ENCODE measurements at places on chromosomes 4 and X.

- no peak for DNase-seq
These were observed 96.7 kb upstream of the RAPGEF2 start for GRCh38 chr4:159006202-159006601.

DNA sequence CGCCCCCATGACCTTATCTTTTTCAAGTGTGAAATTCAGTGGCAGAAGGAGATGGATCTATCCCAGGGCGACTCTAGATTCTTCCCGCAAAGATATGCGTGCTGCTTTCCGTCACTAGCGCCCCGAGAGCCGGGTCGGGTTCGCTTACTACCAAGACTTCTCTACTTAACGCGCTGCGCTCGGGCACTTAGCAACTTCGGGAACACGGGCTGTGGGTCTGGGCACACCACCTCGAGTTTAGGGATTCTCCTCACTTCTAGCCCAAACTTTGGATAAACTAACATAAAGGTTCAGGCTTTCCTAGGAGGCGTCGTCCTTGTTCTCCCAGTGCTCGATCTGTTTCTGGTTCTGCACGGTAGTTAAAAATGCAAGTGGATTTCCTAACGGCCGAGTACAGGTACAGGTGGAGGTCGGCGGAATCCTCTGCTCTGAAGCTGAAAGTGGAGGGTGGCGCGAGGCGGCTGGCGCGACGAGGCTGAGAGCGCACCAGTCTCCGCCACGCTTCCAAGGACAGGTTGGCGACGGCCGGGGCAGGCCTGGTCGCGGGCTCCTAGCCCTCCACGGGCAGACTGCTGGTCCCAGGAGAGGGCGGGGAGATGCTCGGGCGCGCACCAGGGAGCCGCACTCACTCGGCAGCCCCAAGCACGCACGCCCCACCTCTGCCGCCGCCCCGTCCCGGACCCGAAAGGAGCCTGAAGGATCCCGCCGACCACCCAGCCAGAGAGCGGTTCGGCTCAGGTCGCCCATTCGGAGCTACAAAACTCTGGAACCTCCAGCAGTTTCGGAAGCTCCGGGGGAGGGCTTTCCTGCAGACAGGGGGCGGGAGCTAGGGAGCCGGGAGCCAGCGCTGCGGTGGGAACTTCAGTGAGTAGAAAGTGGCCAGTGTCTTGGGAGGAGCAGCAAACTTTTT, 100.8 kb upstream of the TENM3 start:
- DNase-seq: no peak

DNA sequence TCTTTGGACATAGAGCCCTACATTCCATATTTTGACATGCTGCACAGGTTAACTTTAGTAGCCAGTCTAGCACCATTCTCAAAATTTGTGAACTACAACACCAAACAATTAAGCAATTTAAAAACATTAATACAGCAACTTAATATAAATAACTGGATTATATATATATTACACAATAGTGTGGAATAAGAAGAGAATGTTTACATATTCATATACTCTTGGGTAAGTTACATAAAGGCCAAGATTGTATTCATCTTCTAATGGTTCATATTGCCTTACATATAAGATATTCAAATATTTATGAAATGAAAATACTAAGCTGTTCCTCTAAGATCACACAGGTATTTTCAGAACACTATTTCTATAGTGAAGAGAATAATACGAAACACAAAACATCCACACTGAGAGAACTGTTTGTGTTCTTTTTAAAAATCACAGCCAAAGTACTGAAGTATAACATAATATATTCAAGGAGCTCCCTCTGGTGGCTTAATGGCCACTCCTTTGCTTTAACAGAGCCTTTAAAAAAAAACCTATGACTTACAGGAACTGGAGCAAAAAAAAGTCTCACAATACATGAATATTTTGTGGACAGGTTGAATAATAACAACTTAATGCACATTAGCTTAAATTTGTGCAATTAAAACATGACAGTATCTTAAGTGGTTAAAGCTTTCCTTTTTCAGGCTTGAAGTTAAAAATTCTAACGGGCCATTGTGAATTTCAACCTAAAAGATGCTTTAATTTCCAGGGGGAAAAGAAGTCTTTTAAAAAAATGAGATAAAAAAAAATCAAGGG, 46.2 kb downstream of the NEK1 start:
- peak; percentile 86 for DNase-seq

- DNase-seq: no peak
These were observed 103.1 kb downstream of the NPNT start for GRCh38 chr4:105998171-105999063.

DNA sequence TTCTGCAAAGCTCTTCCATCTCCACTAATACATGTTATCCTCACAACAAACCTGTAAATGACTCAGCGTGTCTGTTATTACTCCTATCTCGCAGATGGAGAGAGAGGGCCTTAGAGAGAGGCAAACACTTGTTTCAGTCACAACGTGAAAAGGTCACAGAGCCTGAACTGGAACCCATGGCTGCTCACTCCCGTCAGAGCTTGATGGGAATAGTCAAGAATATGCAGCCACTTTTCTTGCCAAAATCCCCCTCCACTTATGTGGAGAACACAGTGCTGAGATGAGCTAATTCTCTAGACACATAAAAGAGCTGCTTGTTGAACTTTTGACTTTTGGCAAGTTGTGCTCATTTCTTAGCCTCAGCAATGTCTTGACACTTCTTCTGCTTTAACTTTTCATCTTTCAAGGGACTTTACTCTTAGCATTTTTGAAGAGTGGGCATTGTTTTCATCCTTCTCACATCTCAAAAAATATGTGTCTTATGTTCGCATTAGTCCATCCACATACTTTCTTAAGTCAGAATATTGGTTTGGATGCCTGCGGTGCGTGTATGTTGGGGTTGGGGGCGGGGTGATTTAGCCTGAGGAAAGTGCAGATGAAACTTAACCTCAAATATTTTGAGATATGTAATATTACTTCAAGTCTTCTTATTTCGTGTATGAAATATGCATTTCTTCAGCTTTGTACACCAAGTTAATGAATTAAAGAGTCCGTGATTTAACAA, 69.2 kb downstream of the SYNPO2 start:
- DNase-seq: no peak
